Osteoblast (primary cell): ENCODE measurements at places on chromosomes 1 and 21. TPM values are rescaled to one million over a fixed set of nuclear protein-coding genes. Genes with fewer than 3 reads are reported as not detected.
A peak's percentile ranks its signal among the peaks of the same experiment; 100 is the strongest.

TSPAN1 gene
- 0.59 and 1.1 TPM in 2 replicates for total RNA-seq

DNA sequence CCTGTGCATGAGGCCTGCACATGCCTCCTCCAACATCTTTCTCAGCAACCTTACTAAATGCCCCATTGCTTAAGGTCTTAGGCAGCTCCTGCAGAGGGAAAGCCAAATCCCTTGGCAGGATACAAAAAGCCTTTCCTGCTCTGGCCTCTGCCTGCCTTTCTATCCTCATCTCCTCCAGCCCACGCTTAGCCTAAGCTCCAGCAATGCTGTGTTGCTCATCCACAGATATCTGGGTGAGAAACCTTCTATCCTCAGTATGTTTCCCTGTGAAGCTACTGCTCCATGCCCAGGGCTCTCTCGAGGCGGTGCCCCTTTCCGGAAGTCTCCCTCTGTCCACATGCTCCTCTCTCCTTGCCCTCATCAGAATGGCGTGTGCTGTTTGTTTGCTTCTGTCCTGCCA lies 37.0 kb upstream of the CCSAP start:
- peak; percentile 62 for DNase-seq

GRCh38 chr1:185300152-185300551 lies 16.9 kb downstream of the IVNS1ABP start:
- no peak for DNase-seq

DNA sequence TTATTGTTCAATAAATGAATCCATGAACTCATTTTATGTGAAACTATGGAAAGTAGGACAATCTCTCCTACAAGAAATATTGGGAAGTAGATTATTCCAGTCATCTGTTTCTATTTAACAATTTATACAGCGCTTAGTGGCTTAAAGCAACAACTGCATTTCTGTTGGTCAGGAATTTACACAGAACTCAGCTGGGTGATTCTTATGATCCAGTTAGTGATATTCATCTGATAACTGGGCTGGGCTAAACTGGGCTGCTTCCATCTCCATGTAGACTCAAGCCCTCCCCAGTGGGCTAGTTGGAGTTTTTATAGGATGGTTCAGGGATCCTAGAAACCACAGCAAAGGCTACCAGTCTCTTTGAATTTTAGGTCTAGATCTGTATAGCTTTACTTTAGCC lies 497.9 kb upstream of the NEGR1 start:
- no peak for DNase-seq

DNA sequence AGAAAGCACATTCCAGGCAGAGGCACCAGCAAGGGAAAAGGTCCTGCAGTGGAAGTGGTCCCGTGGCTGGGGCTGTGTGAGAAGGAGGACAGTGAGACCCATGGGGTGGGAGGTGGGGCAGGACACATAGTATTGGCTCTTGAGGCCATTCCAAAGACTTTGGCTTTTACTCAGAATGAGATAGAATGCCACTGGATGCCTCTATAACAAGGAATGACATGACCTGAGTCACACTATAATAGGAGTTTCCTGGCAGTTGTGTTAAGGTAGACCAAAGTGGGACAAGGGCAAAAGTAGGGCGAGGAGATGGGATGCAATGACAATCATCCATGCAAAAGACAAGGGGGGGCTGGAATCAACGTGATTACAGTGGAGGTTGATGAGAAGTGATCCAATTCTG lies 24.7 kb upstream of the LAMC2 start:
- no peak for DNase-seq

DNA sequence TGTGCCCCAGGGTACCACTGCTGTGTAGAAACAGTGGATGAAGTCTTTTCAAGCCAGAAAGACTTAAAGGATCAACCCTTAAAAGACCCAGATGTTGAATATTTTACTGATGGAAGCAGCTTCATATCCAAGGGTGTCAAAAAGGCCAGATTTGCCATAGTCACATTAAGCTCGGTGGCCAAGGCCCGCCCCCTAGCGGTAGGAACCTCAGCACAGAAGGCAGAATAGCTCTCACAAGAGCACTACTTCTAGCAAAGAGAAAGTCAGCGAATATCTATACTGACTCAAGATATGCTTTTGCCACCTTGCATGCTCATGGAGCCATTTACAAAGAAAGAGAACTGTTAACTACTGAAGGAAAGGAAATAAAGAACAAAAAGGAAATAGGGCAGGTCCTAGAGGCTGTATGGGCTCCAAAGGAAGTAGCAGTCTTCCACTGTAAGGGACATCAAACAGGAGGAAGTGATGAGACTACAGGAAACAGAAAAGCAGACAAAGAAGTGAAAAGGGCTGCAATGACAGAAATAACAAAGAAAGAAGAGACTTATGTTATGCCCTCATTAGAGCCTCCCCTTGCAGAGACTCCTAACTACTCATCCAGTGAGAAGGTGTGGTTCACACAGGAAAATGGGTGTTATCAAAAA lies 90.5 kb downstream of the LIPI start:
- DNase-seq: no peak
